Hematopoietic multipotent progenitor cell treated with erythropoietin and hydrocortisone succinate and interleukin-3 and kit ligand, for 4 days (in vitro differentiated cells): ENCODE measurements at places on chromosomes 1 and 21.

DNA sequence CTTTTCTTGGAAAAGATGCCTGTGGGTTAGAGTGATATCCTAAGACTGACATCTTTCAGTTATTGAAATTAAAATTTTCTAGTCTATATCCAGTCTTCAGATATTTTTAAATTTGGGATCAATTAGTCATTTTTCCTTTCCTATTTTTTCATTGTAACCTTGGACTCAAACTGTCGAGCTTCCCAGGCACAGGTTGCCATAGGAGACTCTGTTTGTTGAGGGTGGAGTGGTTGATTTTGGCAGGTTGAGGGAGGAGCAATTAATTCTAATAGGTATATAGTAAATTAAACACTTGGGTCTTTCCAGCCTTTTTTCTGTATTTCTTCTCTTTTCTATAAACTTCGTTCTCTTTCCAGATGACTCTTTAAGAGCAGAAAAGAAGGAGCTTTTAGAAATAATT lies 326.8 kb downstream of the ASTN1 start:
- no peak for DNase-seq

GRCh38 chr1:164774413-164774812 lies 215.4 kb downstream of the PBX1 start:
- peak; percentile 52 for DNase-seq

DNA sequence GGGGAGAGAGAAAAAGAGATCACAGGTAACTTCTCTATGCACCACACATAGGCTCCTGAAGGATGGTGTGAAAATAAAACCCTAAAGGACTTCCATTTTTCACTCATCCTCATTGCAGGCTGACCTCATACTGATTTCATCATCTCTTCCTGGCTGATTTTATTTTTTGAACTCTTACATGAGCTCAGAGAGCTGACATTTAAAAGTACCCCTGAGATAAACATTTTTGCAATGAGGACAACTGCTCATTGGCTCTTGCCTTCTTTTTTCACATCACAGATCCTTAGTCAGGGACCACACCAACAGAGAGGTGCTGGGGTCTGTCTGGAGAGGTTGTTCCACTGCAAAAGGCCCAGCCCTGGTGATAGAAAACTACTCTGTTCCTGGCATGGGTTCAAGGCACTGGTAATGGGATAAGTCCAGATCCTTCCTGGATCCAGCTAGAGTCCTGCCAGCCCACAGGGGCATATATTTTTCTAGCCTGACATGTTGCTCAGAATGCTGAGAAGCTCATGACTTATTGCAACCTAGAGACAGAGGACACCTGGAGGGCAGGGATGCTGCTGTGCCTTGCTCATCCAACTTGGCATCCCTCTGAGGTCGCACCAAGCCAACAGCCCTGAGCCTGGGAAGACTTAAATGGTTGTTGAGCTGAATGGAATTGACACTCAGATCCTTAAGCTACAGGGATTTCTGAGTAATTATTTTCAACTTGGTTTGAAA lies 360.0 kb downstream of the HHAT start:
- no peak for DNase-seq

- peak; percentile 94 for DNase-seq
Measured at GRCh38 chr1:20696397-20697333, 21.1 kb downstream of the KIF17 start.

DNA sequence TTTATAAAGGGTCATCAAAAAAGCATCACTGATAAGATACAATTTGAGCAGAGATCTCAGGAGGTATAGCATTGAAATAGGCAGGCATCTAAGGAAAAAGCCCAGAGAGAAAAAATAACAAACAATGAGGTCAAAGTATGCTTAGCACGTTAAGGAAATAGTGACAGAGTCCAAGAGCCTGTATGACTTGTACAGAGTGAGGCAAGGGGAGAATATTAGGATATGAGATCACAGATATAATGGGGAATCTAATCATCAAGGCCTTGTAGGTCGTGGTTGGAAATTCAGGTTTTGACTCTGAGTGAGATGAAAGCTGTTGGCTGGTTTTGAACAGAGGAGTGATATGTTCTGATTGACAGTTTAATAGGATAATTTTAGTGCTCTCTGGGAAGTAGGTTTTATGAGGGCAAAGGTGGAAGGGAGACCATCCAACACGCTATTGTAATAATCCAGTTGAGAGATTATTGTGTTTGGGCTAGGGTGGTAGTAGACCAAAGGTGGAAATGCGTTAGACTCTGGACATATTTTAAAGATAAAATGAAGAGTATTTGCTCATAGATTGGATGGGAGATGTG lies 644.6 kb upstream of the TMPRSS15 start:
- DNase-seq: no peak

- DNase-seq: no peak
Measured at GRCh38 chr1:84538599-84538998, 32.2 kb upstream of the GNG5 start.

GRCh38 chr1:29380532-29380931 lies 144.2 kb downstream of the PTPRU start:
- no peak for DNase-seq

- DNase-seq: peak; percentile 57
Measured at GRCh38 chr1:229557200-229557850, 1.2 kb downstream of the ABCB10 start.

DNA sequence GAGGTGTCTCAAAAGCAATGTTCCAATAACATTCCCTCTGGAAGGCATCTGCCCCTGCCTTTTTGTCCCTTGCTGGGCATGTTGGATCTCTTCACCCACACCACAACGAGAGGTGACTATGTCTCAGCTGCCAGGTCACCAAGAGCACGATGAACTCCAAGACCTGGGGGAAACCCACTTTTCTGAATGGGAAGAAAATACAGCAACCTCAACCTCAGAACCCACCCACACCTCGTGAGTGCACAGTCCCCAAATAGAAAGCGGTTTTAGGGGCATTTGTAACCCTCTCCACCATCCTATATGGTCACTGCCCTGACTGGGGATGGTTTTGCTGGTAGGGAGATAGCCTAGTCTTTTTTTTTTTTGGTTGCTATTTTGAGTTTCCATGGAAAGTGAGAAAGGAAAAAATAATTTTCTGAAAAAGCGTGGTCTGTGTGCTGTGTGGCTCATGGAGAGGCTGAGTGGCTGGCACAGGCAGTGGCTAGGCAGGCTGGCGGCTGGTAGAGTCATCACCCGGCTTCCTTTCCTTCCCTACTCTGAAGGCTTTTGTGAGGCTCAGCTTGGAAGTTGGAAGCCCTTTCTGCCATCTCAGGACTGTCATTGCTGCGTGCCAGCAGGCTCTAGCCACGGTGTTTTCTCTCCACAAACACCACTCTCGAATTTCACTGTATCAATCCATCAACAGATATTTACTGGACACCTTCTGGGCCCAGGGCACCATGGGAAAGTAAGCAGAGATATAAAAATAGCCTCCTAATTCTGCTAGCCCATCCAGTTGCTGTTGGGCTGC lies 15.8 kb downstream of the TSPAN2 start:
- DNase-seq: no peak

DNA sequence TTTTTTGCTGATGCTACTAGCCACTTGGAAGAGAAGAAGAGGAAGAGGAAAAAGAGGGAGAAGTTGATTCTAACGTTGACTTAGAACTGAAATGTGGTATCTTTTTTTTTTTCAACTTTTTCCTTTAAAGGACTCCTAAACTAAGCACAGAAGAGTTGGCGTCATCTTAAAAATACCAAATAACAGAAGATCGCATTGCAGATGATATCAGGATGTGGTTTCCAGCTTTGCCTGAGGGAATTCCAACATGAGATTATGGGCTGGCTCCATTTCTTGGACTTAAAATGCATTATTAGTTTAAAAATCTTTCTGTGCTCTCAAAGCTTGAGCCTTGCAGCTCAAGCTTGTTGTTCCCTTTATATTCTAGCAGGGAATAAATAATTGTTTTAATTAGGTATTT lies 29.8 kb downstream of the WDR3 start:
- no peak for DNase-seq

DNA sequence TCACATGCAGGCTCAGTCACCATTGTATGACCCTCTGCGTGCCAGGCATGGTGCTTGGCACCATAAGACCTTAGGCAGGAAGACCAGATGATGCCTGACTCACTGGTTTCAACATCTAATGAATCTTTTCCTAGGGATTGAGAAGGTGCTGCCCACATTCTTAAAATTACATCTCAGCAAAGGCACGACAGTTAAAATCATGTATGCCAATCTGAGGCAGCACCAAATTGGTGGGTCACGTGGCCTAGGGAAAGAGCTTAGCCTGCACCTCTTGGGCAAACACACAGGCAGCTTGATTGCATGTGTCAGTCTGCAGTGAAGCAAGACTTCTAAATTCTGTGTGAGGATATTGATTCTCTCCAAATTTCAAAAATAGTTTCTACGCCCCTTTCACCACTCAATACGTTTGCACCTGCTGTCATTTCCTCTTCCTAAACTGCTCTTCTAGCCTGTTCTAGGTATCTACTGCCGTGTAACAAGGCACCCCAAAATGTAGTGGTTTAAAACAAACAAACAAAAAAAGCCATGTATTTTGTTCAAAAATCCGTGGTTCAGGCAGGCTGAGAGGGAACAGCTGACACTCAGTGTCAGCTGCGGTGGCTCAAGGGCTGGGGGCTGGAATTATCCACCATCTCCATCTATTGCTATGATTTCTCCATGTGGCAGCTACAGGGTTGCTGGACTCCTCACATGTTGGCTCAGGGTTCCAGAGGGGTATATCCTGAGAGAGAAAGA lies 160.2 kb upstream of the FGGY start:
- DNase-seq: no peak

GRCh38 chr1:58964428-58964827 lies 180.6 kb upstream of the JUN start:
- DNase-seq: no peak

DNA sequence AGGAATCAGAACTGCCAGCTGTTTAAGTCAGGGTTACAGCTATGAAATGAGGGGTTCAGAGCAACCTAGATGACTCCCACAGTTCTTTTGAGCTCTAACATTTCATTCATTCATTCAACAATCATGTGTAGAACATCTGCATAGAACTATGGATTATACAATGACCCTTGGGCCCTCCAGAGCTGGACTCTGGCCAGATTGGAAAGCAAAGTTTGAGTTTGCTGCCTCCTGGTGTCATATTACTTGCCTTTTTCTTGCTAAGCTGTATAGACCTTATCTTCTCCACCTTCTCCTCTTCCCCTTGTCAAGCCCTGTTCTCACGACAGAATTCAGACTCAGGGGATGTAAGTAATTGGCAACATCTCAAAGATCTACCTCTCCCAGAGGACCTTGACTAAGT lies 4.0 kb downstream of the CASQ2 start:
- peak; percentile 53 for DNase-seq

- no peak for DNase-seq
Measured at GRCh38 chr1:226134170-226135058, 52.1 kb downstream of the ACBD3 start.

GRCh38 chr1:97571760-97572159 lies 349.1 kb downstream of the DPYD start:
- no peak for DNase-seq

- DNase-seq: no peak
Measured at GRCh38 chr1:227378181-227378580, 59.9 kb upstream of the CDC42BPA start.

GRCh38 chr1:53644496-53644895 lies 94.5 kb downstream of the GLIS1 start:
- DNase-seq: no peak

- DNase-seq: no peak
Measured at GRCh38 chr1:61391730-61392129, 309.4 kb downstream of the NFIA start.

DNA sequence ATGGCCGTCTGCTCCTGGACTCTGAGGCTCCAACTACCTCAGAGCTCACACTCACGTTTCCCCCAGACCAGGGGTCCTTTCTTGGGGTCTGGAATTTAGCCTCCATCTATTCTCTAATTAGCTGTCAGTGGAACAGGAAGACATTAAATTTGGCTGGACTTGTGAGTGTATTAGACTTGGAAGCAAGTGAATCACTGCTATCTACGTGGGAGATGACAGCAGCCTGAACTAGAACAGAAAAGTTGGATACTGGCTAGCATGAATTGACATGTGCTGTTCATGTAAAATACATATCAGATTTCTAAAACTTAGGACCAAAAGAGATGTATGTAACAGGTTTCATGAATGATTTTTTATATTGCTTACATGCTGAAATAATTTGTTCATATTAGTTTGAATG lies 28.0 kb downstream of the TAF5L start:
- no peak for DNase-seq

DNA sequence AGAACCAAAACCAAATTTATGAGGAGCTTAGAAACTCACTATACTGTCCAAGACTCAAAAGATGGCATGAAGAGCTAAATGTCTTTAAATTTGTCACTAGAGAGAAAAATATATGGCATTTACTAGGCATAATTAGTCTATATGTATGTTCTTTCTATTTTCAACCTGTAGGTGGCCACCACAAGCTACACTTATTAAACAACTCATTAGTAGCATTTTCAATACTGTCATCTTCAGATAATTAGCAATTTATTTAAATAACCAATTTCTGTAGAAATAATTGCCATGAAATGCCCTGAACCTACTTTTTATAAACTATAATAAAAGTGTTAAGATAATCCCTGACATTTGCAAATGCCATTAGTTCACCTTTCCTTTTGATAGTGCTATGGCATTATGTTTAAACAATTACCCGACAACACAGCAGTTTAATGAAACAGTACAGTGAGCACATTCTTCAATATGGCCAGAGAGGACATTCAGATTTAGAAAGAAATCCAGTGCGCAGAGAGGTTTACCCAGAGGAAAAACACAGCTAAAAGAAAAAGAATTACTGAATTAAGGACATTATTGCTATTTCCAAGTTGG lies 522.5 kb downstream of the PTBP2 start:
- peak; percentile 64 for DNase-seq

DNA sequence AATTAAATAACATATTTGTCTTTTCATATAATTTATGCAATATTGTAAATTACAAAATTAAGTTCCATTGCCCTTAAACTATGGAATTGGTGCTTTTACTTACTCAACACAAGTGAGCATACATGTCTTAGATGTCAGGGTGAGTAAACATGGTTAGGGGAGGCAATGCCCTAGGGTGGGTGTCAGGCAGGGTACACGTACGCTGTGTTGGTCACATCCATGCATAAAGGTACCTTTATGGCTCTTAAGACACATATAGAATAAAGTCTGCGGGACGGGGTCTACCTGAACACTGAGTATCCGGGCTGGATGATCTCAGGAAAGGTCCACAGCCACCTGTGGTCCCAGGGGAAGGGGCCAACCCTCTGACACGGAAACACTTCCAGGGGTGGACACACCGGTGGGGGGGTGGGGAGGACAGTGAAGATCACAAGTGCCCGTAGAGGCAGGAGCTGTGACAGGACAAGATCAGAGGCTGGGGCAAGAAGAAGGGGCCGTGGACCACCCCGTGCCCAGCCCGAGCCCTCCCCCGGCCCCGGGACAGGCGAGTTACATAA lies 720 bp downstream of the LIN9 start:
- no peak for DNase-seq

- DNase-seq: no peak
Measured at GRCh38 chr1:98813738-98814309, 152.3 kb downstream of the SNX7 start.

GRCh38 chr1:28470146-28470545 lies 35.7 kb upstream of the RCC1 start:
- DNase-seq: no peak

- DNase-seq: peak; percentile 9
Measured at GRCh38 chr1:101005871-101006270, 19.7 kb downstream of the DPH5 start.
